CD8-positive, alpha-beta T cell (primary cell): ENCODE measurements at places on chromosomes 1 and 21.
A peak's percentile ranks its signal among the peaks of the same experiment; 100 is the strongest.

GRCh38 chr1:184199438-184200085 is 148.0 kb downstream of the TSEN15 start:
- no peak for DNase-seq

- DNase-seq: no peak
Measured at GRCh38 chr1:19643121-19643520, 990 bp upstream of the NBL1 start.

- DNase-seq: no peak
Measured at GRCh38 chr1:152565115-152565514, 1.5 kb downstream of the LCE3E start.

DNA sequence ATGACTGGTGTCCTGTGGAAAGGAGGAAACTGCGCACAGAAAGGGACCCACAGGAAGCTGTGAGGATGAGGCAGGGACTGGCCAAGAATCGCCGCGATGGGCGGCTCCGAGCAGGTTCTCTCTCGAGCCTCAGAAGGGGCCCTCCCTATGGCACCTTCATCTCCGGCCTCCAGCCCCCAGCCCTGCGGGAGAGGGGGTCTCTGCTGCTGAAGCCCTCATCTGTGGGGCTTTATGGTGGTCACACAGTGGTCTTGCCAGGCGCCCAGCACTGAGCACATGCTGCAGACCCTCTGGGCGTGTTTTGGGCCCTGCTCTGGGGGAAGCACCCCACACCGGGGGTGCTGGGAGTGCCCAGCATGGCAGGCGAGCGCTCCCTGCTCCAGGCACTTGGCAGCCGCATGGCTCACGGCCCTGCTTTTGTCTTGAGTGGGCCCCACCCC is 86.6 kb upstream of the ACTRT2 start:
- DNase-seq: no peak

- DNase-seq: peak; percentile 41
Measured at GRCh38 chr1:15584489-15585363, at the start of gene AGMAT. Gene AGMAT, minus strand, starts transcription at chr1:15585051. Its CDS starts 84 bp downstream, at chr1:15584967.

DNA sequence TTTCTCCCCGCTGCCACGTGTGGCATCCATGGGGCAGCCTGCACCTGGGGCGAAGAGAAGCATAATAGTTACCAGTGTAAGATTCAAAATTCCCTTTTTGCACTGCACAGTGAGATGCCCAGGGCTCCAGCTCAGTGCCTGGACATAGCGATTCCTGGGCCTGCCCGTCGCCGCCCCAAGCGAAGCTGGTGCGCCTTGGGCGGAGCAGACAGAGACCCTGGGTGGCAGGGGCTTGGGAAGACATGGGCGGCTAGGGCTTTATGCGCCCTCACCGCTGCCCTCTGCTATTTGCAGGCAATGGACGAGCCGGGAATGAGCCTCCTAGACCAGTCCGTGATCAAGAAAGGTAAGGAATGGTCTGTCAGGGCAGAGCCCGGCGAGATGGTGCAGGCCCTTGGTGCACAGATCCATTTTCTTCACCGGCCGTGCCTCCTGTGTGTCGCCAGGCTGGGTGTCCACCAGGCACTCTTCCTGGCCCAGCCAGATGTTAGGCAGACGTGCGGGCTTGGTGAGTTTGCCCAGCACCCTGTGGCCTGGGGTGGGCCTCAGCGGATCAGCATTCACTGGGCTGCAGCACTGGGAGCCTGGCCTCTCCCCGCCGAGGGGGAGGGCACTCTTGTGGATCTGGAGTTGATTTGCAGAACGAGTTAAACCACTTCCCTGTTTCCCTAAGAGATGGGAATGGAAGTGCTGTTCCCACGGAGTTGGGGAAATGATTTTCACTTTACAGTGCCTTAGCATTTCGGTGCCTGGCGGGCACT is 1.7 kb downstream of the TFAP2E start:
- DNase-seq: no peak

DNA sequence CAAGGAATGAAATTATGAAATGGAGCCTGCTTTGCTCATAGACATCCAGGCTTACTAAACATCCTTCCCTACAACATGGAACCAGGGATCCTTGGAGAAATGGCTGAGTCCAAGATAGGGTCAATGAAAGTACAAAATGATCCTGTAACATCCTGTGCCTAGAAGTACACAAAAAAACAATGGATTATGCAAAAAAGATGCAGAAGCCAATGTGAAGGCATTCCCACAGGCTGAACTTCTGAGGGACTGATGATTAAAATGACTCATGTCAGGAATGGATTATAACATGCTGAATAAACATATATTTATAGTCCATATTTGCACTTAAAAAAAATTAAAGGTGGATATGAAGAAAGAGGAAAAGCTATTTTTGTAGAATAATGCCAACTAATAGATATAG is 10.4 kb upstream of the HOOK1 start:
- DNase-seq: no peak

DNA sequence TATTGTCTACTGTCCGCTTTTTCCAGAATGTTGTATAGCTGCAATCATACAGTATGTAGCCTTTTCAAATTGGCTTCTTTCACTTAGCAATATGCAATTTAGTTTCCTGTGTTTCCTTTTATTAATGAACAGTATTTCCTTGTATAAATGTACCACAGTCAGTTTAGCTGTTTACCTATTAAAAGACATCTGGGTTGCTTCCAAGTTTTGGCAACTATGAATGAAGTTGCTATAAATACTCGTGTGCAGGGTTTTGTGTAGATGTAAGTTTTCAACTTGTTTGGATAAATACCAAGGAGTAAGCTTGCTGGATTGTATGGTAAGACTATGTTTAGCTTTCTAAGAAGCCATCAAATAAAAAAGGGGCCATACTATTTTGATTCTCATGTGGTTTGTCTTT is 24.4 kb upstream of the KCNJ6 start:
- no peak for DNase-seq

GRCh38 chr1:231407547-231408396 is 14.3 kb downstream of the EGLN1 start:
- DNase-seq: no peak

GRCh38 chr1:71510725-71511124 is 429.9 kb upstream of the ZRANB2 start:
- no peak for DNase-seq

DNA sequence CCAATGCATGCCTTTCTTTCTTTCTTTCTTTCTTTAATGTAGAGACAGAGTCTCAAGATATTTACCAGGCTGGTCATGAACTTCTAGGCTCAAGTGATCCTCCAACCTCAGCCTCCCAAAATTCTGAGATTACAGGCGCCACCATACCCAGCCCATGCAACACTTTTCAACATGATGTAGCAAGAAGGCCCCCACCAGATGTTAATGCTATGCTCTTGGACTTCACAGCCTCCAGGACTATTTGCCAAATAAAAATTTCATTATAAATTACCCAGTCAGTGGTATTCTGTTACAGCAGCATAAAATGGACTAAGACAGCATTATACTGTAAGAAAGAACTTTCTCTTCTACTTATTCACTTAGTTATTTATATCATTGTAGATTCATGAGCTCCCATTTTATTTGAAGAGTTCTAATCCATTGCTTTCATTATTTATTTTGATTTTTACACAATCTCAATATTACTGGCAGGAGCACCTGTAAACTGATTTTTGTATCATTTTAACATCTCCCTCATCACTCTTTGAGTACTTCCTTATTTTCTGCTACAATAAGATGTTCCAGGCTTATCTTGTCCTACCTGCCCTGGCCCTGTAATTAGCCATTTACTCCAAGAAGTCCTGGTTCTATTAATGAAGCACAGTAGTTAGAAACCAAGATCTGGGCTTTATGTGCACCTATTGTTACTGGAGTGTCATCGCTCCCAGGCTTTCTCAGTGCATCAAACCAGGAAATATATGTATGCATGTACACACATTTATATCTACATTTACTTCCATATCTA is 4.8 kb upstream of the RCSD1 start:
- DNase-seq: no peak

DNA sequence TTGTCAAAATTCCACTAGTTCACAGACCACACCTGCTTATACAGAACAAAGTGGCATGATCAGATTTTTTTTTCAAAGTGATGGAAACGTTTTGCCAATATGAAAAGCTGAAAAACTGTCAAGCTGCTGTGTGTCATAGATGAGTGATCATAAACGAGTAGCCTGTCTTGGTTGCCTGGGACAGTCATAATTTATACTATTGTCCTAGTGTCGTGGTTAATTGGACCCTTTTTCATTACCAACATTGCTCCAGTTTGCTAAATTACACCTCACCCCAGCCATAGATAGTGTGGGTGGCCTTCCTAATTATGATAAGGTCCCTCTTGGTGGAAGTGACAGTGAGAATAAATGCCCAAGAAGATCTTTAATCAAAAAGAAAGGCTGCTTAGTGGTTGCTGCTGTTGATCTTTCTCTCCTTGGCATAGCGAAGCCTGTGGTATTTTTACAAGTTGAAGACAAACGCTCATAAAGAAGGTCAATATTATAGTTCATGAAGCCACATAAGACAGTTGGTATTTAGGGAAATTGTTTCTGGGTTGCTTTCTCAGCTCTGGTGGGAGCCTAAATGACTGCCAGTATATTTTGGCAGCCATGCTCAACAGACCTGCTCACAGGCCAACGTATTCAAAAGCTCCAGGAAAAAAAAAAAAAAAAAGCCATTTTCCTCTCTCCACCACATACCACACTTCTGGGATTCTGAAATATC is 478.1 kb downstream of the PLA2G4A start:
- no peak for DNase-seq

DNA sequence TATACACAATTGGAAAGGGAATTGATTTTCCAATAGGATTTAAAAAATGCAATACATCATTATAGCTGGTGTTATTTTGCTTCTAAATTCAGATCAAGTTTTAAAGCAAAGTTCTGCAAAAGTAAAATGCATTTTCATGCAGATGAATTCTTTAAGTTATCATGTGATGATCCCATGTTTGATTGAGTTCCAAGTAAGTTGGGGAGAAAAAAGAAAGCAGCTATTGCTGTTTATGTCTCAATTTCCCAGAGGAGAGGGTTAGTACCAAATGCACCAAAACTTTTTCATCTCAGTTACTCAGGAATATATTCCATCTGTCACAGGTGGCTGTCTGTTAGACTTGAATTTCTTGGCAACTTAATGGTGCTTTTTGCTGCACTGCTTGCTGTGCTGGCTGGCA is 29.7 kb downstream of the HSPA13 start:
- DNase-seq: no peak

DNA sequence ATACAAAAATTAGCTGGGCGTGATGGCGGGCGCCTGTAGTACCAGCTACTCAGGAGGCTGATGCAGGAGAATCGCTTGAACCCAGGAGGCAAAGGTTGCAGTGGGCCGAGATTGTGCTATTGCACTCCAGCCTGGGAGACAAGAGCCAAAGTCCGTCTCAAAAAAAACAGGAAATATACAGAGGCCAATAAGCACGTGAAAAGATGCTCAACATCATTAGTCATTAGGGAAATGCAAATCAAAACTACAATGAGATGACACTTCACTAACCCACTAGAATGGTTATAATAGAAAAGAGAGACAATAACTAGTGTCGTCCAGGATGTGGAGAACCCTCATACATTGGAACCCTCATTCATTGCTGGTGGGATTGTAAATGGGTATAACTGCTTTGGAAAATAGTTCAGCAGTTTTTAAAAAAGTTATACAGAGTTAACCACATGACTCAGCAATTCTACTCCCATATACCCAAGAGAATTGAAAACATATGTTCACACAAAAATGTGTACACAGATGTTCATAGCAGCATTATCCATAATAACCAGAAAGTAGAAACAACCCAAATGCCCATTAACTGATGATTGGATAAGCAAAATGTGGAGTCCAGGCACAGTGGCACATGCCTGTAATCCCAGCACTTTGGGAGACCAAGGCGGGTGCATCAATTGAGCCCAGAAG is 6.4 kb upstream of the E2F2 start:
- no peak for DNase-seq

- DNase-seq: no peak
Measured at GRCh38 chr21:41808846-41809245, 42.0 kb upstream of the RIPK4 start.

DNA sequence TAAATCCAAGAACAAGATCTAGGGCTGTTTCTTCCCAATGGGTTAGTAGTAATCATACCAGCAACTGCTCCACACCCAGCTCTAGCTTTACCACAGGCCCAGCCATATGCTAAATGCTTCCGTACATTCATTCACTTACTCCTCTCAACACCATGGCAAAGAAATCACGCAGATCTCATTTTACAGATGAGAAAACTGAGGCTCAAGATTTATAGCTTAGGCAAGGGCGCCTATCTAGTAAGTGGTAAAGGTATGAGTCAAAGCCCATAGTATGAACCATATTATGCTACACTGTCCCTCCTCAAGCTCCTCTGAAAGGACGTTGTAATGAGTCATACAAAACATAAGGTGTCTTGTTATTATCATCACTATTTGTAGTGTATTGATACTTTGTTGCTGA is 82.2 kb downstream of the NIBAN1 start:
- no peak for DNase-seq

DNA sequence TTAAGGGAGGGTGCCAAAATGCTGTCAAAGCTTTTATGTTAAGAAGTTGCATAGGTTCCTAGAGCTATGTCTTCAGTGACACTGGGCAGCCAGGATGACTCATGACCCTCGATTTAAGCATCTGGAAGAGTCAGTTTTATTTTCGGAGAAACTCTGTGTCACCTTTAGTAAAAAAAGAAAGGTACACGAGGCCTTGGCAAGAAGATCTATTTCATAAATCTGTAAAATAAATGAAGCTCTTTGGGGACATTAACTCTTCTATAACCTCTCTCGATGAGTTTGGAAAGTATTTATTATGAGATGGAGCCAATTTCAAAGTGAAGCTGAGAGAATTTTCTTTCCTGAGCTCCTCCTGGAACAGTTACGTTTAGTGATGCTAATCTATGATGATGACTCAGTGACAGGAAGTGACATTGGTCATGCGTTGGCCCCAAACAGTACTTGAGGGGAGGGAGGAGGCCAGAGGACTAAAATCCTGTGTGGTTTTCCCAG is 156.5 kb downstream of the HLX start:
- DNase-seq: no peak

DNA sequence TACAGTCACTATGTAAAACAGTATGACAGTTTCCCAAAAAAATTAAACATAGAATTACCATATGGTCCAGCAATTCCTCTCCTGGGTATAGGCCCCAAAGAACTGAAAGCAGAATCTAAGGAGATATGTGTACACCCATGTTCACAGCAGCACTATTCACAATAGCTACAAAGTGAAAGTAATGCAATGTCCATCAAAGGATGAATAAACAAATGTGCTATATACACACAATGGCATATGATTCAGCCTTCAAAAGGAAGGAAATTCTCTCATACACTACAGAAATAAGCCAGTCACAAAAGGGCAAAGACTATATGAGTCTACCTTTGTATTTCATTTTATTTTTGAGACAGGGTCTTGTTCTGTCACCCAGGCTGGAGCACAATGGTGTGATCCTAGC is 120.4 kb downstream of the TOMM20 start:
- no peak for DNase-seq

GRCh38 chr1:213985209-213986019 is 2.4 kb upstream of the PROX1 start:
- no peak for DNase-seq

GRCh38 chr1:50973875-50974617 is 4.0 kb downstream of the CDKN2C start:
- DNase-seq: no peak

DNA sequence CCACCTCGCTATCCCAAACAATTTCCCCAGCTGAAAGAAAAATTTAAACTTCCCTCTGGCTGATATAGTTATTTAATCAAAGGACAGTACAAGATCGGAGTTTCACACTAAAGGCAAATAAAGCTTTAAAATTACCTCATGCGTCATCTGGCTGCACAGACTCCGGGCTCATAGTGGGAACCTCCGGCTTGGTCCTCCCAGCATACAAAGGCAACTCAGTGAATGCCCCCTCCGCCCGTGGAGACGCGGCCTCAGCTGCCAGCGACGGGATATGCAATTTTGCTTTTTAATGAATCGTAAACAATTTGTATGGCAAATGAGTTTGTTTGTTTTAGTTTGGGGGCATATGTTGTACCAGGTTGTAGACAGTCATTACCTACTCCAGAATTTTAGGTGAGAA is 214.6 kb upstream of the NFIA start:
- DNase-seq: no peak
